ENCODE measurements at places on chromosomes 3 and 15.
A peak's percentile ranks its signal among the peaks of the same experiment; 100 is the strongest.

GRCh38 chr3:60391292-60391691 is 860.0 kb downstream of the FHIT start:
- DNase-seq, result no peak

DNA sequence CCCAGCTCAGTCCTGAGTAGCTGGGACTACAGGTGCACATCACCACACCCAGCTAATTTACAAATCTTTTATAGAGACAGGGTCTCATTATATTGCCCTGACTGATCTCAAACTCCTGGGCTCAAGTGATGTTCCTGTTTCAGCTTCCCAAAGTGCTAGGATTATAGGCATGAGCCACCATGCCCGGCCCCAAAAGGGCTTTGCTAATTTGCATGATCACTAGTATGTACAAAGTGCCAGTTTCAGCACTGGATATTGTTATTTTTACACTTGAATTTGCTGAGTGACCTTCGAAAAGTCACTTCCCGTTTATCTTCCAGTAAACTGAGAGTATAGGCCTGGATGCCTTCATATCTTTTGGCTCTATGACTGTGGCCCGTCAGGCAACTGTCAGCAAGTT is 12.2 kb downstream of the CLN6 start:
- DNase-seq, result no peak

DNA sequence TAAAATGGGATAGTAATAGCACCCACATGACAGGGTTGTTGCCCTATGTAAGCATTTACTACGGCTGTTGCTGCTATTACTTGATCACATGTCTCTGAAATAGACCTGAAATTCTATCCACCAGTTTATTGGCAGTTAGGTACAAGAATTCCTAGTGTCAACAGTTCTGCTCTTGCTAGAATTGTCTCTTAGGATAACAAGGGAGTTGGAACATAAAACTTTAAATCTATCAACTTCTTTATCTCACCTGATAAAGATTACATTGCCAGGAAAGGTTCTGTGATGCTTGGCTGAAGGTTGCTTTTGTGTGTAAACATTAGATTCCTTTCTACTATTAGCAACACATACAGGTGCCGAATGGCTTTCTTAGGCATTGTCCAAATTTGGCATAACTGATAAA is 38.7 kb downstream of the ATP13A4 start:
- no peak for DNase-seq

DNA sequence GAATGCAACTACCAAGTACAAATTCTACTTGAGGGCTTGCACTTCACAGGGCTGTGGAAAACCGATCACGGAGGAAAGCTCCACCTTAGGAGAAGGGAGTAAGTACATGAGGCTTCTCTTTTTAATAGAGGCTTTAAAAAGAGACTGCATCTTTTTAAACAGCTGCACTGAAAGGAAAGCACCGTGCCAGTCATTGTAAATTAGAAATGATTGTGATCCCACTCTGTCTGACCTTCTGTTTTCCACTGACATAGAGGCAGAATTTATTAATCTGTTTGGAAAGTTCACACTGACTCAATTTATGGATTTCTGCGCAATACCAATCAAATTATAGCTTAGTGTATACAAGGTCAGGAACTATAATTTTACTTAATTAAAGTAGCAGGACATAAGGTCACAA is 198.2 kb downstream of the CHL1 start:
- DNase-seq, result no peak

GRCh38 chr3:128783774-128784173 is 57.8 kb downstream of the RAB7A start:
- DNase-seq, result no peak

GRCh38 chr3:177538750-177539730 is 341.8 kb upstream of the TBL1XR1 start:
- no peak for DNase-seq

DNA sequence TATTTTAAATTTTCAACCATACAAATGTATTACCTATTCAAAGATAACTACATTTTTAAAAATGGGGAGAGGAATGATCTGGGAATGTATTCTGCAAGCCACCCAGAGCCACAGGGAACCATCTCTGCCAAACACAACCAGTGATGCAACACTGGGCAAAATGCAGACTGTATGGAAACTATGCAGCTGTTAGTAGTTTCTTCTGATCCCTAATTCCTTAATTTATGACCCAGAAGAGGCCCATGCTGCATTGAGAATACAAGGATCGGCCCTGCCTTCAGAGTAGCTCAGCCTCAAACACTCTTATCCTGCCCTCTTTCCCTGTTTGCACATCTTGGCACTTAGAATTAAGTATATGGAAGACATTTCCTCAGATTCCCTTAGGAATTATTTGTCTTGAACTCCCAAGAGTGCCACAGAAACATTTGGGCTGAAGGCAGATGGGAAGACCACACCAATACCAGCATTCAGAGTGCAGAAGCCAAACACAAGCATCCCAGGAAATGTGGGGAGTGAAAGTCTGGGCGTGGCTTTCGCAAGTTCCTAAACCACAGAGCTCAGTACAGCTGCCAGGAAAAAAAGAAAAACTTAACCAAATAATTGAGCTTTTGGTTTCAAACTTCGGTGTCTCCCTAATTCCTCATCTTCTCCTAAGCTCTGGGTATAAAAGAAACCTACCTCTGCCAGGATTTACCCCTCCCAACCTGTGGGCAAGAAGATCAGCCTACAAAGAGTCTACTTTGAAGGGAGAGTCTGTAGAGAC is 5.3 kb downstream of the SNUPN start:
- DNase-seq, result no peak

- no peak for DNase-seq
Measured at GRCh38 chr3:59338934-59339333, 289.1 kb upstream of the CFAP20DC start.

DNA sequence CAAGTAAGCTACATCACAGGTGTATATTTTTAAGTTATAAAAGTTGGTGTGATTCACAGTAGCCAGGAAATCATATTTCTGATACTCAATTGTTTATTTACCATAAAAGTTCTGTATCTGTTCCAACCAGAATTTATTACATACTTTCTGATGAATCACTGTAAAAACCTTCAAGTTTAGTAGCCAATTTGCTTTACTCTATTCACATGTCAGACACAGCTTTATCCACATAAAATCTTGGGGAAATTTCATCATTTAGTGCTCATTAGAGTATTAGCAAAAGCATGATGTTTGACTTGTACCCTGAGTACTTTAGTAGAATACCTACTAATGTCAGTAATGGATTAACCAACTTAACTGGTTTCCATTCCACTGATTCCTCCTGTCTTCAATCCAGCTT is 249.8 kb downstream of the POLQ start:
- DNase-seq, result no peak

DNA sequence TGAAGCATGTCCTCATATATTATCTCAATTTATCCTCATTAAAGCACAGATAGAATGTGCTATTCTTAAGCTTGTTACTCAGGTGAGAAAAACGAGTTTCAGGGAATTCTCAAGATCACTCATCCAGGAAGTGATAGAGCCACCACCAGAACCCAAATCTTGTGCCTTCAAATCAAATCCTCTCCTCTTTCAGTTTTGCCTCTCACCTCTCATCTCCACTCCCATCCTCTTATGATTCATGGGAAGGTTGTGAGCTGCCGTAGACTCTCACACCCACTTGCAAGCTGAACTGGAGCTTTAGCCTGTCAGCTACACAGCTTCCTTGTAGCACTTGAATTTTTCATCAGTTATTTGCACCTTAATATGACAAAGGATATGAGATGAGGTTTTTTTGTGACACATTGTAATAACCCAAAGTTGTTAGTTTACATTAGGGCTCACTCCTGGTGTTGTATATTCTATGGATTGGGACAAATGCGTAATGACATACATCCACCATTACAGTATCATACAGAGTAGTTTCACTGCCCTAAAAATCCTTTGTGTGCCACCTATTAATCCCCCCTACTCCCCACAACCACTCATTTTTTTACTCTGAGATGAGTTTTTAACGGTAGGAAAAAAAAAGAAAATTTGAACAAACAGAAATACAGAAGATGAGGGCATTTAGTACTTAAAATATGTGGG is 25.7 kb downstream of the GPR15 start:
- DNase-seq, result no peak

- DNase-seq, result no peak
Measured at GRCh38 chr3:125140818-125141595, 71.5 kb downstream of the SLC12A8 start.

DNA sequence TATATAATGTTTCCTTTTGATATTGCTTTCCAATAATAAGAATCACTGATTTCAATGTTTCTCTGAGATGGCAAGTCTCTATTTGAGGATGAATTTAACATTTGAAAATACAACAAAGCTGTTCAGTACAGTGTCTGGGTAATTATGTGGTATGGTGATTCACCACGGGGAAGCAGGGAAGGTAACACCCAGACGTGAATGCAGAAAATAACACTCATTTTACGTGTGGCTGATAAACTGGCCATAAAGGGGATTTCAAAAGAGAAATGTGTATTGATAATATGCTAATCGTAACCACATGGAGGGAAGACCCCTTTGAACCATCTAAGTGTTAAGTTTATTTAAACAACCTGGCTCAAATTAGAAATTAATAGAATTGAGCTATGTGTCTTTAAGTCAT is 344.6 kb downstream of the GRM7 start:
- DNase-seq, result no peak

GRCh38 chr3:117524890-117525289 is 815.3 kb downstream of the TUSC7 start:
- DNase-seq, result peak; percentile 80

DNA sequence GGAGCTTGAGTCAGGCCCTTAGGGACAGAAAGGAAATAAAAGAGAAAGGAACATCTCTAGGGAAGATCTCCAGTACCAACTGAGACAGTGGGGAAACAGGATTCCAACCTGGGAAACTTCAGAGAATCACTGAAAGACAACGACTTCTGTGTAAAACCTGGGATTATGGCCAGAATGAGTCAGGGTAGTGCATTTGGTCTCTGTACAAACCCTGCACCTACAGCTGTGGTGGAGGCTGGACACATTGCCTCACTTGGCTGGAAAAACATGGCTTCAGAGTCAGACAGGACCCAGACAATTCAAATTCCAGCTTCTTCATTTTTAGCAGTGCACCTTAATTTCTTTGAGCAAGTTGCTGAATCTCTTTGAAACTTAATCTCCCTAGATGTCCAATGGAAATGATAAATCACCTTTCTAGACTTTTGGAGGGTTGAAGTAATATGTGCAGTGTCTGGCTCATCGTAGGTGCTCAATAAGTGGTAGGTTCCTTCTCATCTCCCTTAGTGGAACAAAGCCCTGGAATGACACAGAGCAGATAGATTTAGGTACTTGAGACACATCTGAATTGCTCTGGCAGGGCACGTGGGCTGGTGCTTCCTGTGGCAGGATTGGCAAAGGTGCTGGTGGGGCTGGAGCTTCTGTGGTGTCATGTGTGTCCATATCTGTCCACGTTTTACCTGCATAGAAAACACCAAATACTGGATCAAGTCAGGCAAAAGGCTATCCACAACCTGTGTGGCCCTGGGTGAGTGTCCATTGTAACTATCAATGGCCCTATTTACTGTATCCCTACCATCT is 6.1 kb upstream of the CLSTN2 start:
- peak; percentile 37 for DNase-seq

GRCh38 chr3:72720566-72720965 is 127.7 kb downstream of the SHQ1 start:
- no peak for DNase-seq

DNA sequence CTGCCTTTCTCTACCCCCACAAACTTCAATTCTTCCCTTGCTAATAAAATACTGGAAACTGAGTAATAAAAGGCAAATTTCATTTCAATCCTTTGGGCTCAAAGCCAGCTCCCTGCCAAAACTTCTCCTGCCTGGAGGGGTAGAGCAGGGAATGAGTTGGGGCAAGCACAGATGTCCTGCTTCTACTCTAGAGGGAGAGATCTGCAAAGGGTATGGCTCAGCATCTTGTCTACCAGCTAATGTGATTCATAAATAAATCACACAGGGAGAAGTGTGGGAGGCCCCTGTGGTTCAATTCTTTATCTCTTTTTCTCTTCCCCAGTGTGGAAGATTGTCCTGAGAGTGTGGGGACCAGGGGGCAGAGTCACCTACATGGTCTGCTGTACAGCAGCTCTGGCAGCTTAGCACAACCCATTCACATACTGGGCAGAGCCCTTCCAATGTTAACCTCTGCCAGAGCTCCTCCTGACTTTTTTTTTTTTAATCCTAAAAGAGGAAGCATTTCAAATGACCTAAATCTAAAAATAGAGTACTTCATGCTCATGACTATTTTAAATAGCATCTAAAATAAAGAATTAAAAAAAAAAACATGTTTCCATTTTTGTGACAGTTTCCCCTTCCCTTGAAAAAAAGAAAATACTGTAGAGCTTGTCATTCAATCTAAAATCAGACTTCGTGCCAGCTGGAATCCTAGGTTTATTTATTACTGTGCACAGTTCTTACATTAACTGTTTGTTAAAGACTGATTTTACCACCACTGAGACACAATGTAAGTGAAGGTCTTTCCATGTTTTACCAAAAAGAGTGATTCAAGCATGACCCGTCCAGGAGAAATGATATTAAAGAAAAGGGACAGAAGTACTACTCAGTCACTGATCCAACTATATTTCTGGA is 1083.7 kb upstream of the CFAP20DC start:
- DNase-seq, result no peak

- no peak for DNase-seq
Measured at GRCh38 chr3:43499256-43499655, 122.6 kb downstream of the ANO10 start.

DNA sequence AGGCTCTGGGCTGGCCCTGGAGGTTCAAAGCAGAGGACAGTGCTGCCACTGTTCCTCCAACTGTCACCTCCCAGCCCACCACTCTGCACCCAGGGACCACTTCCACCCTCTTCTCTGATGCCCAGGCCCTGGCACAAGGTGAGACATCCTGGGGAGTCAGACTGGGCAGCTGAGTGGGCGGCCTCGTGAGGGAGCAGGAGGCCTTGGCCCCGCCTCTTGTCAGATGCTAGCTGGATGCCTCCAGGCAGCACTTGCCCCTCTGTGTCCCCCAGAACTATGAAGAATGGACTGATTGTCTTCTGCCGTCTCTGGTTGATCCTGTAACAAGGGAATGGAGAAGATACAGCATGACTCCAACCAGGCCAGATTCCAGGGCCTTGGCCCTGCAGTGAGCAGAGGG is 191.0 kb upstream of the LINGO1 start:
- no peak for DNase-seq

- DNase-seq, result no peak
Measured at GRCh38 chr3:183930086-183930485, 45.4 kb upstream of the PARL start.

GRCh38 chr3:168094877-168095610 is 680 bp downstream of the GOLIM4 start:
- no peak for DNase-seq

DNA sequence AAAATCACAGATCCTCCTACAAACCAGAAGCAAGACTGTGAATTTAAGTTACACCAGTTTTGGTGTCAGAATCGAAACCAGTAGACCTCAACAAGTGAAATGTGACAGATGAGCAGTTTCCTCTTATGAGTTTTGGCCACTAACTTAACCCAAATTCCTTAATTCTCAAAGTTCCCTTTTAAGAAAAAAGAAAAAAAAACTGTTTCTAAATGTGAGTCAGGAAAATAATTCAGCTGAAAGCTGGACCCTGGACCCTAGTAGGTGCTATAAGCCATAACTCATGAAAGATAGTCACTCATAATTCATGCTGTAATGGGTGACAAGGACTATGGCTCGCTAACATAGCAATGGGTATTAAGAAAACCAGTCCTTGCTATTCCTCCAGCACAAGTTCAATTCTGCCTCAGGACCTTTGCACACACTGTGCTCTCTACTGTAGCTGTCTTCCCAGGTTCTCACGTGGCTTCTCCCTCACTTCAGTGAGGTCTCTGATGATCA is 9.0 kb upstream of the THRB start:
- DNase-seq, result no peak

GRCh38 chr3:115071601-115072000 is 75.5 kb downstream of the ZBTB20 start:
- DNase-seq, result no peak
